ENCODE measurements at places on chromosomes 3 and 15.

- no peak overlapping the region for H3K4me3 ChIP-seq
- H3K27ac ChIP-seq: peak overlapping the region; percentile 77
- H3K27me3 ChIP-seq: no peaks in the 10 kb centered on the region
- H3K36me3 ChIP-seq: no peaks in the 10 kb centered on the region
- DNase-seq: peak; percentile 46
Observed at GRCh38 chr15:91866971-91867372, 13.5 kb downstream of the SLCO3A1 start.

DNA sequence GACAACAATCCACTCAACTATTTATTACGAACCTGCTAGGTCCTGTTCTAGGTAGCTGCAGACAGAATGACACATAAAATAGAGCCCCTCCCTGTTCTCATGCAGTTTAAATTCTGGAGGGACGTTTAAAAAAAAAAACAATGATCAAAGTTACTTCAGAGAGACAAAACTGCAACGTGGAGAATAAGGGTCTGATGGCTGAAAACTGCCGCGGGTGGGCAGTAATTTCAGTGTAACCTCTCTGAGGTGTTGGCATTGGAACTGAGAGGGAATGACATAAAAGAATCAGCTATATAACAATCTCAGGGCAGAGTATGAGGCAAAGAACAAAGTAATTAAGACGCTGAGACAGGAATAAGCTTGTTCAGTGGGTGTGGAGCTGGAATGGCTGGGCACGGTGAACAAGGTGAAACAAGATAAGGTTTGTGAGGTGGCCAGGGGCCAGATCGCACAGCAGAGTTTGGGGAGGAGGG lies 19.5 kb downstream of the TBL1XR1 start:
- H3K27ac ChIP-seq: no peak overlapping the region
- H3K27me3 ChIP-seq: no peaks in the 10 kb centered on the region
- H3K4me3 ChIP-seq: no peak overlapping the region
- H3K36me3 ChIP-seq: no peaks in the 10 kb centered on the region
- peaks cover 9% of the 10 kb centered on the region for H3K4me1 ChIP-seq

GRCh38 chr15:80447077-80447476 lies 42.9 kb downstream of the ARNT2 start:
- no peaks in the 10 kb centered on the region for H3K36me3 ChIP-seq
- no peak for DNase-seq
- no peak overlapping the region for H3K4me3 ChIP-seq
- H3K27ac ChIP-seq: no peak overlapping the region
- H3K27me3 ChIP-seq: no peaks in the 10 kb centered on the region

DNA sequence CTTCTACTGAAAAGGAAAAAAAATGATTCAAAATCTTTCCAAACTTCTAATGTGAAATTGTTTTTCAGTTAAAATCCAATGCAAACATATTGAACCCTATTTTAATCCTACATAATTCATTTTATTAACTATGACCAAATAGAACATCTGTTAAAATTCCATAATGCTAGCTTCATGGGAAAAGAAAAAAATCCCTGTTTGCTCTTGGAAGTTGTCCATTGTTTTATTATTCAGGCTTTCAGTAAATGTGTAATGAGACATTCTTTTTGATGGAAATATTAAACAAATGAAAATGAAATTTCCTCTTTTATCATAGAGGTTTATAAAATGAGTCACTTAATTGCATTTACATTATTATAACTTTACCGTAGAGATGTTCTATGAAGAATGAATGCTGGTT lies 49.5 kb downstream of the SLC25A26 start:
- peak; percentile 64 for DNase-seq
- peaks cover 10% of the 10 kb centered on the region for H3K4me1 ChIP-seq
- H3K36me3 ChIP-seq: no peaks in the 10 kb centered on the region
- H3K27ac ChIP-seq: no peak overlapping the region
- H3K4me3 ChIP-seq: no peak overlapping the region
- H3K27me3 ChIP-seq: no peaks in the 10 kb centered on the region

DNA sequence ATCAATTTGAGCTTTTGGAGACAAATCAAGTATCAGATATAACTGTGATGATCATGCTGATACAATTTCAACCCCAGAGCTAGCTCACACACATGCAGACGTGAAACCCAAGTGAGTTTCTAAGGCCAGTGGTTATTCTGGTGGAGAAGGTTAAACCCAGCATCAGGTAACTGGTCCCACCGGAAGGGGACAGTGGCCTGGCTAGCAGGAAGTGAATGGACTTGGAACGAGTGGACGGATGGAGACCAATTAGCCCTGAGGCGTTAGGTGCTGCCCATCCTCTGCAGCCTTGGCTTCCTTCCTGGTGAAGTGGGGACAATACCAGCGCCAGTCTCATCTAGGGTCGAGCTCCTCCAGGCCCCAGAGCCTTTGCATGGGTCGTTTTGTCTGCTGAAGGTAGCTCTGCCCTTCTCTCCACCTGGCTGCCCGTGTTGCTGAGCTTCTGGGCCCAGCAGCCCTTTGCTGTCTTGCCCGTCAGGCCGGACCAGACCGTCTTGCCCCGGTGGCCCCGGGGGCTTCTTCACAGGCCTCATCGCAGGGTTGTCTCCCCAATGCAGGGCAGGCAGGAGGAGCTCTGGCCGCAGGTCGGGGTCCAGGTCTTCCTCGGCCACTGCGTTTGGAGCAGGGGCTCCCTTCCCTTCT lies 915 bp upstream of the KCTD6 start:
- no peak for DNase-seq
- H3K27ac ChIP-seq: peak overlapping the region; percentile 72
- H3K4me3 ChIP-seq: no peak overlapping the region
- H3K36me3 ChIP-seq: no peaks in the 10 kb centered on the region
- no peaks in the 10 kb centered on the region for H3K27me3 ChIP-seq

DNA sequence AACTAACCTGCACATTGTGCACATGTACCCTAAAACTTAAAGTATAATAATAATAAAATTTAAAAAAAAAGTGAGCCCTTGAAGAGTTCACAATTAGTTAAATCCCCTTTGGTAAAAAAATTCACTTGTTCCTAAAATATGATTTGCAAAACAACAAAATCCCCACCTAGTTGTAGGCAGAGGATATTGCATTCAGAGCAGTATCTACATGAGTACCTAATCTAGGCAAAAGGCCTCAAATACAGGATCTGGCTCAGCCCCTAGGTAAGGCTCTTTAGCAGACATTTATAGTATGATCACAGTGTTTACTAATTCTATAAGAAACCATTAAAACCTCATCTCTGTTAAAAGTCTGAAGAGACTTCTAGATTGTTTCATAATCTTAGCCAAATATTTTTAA lies 89.3 kb upstream of the CCDC80 start:
- DNase-seq: no peak
- H3K36me3 ChIP-seq: no peaks in the 10 kb centered on the region
- H3K4me3 ChIP-seq: no peak overlapping the region
- H3K27me3 ChIP-seq: no peaks in the 10 kb centered on the region
- no peaks in the 10 kb centered on the region for H3K4me1 ChIP-seq

DNA sequence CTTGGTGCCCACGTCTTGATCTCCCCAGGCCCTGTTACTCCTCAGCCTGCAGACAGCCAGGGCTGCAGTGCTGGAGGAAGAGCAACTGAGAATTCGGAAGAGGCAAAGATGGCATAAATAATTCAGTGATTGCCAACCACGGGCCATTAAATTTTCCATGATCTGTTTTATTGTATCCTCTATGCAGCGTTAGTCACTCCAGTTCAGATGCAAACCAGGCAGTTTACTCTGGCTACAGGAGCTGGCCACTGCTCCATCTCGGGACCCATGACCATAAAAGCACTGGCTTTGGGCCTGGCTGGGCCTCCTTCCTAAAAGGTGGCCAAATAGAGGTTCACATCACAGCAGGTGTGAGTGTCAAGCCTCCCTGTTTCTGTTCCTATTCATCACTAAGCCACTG lies 137.6 kb upstream of the TLE3 start:
- H3K4me1 ChIP-seq: no peaks in the 10 kb centered on the region
- H3K4me3 ChIP-seq: no peak overlapping the region
- H3K27ac ChIP-seq: no peak overlapping the region
- H3K27me3 ChIP-seq: no peaks in the 10 kb centered on the region
- no peak for DNase-seq

DNA sequence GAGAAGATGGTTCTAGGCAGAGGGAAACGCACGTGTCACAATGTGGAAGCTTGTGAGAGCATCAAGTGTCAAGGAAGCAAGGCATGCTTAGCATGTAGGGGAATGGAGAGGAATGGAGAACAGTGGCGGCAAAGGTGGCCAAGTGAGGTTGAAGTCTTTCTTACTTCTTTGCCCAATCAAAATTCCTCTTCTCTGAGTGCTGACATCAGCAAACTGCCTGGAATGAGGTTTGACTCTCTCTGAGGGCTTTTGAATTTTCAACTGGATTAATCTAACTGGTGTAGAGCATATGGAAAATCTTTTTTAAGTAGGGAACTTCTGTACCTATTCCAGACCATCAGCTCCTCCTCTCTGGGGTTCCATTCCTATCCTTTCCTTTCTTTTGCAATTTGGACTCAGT lies 61.9 kb upstream of the BNC1 start:
- H3K36me3 ChIP-seq: no peaks in the 10 kb centered on the region
- no peak overlapping the region for H3K4me3 ChIP-seq
- DNase-seq: no peak
- H3K4me1 ChIP-seq: no peaks in the 10 kb centered on the region
- H3K27me3 ChIP-seq: peaks cover 3% of the 10 kb centered on the region
- no peak overlapping the region for H3K27ac ChIP-seq

GRCh38 chr15:64911311-64912186 lies at the start of gene ANKDD1A:
ANKDD1A (plus strand) TSS chr15:64911902; CDS start chr15:64911931, 29 bp downstream.
- peak; percentile 77 for DNase-seq
- peaks cover 1% of the 10 kb centered on the region for H3K36me3 ChIP-seq
- H3K4me1 ChIP-seq: no peaks in the 10 kb centered on the region
- no peak within 1 kb of the TSS for H3K27ac ChIP-seq
- peak within 1 kb of the TSS; percentile 37 for H3K4me3 ChIP-seq
- H3K27me3 ChIP-seq: no peaks in the 10 kb centered on the region

DNA sequence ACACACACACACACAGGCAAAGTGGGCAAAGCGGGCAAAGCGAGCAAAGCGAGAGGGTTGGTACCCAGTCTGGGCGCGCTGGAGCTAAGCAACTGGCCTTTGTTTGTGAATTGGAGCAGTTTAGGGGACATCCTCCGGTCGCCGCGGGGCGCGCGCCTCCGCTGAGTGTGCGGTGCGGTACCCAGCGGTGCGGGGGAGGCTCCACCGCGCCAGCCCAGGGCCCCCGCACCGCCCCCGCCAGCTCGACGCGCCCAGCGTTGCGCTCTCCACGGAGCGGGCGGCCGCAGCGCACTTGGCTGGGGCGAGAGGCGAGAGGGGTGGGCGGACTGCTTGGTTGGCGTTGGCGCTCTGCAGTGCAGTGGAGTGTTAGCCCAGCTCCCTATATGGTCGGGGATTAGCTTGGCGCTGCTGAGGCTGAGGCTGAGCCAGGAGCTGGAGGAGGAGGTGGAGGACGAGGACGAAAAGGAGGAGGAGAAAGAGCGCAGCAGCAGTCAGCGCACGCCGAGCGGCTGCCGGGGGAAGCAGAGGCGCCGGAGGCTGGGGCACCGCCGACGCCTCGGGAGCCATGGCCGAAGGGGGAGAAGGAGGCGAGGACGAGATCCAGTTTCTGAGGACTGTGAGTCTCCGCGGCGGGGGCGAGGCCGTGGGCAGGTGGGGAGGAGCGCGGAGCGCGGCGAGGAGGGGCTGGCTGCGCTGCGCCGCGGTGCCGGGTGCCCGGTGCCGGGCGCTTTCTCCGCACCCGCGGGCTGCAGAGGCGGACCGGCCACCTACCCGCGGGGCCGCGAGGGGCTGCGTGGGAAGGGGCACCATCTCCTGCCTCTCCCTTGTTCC lies at the start of gene RYR3:
RYR3 (plus strand) TSS at position 487 of the 831 bp plus-strand sequence; CDS start at position 566, 79 bp downstream.
- no peak within 1 kb of the TSS for H3K4me3 ChIP-seq
- H3K27me3 ChIP-seq: peaks cover 7% of the 10 kb centered on the region
- no peaks in the 10 kb centered on the region for H3K36me3 ChIP-seq
- H3K27ac ChIP-seq: no peak within 1 kb of the TSS
- peak; percentile 78 for DNase-seq
- H3K4me1 ChIP-seq: no peaks in the 10 kb centered on the region

- H3K4me3 ChIP-seq: no peak overlapping the region
- H3K27me3 ChIP-seq: no peaks in the 10 kb centered on the region
- no peaks in the 10 kb centered on the region for H3K36me3 ChIP-seq
- H3K27ac ChIP-seq: no peak overlapping the region
Observed at GRCh38 chr3:26406636-26407035, 215.9 kb upstream of the LRRC3B start.

GRCh38 chr3:127889461-127889863 lies 25.6 kb upstream of the KBTBD12 start:
- no peaks in the 10 kb centered on the region for H3K4me1 ChIP-seq
- no peak overlapping the region for H3K27ac ChIP-seq
- H3K27me3 ChIP-seq: no peaks in the 10 kb centered on the region
- no peak for DNase-seq

- H3K4me1 ChIP-seq: peaks cover 11% of the 10 kb centered on the region
- no peak overlapping the region for H3K4me3 ChIP-seq
- H3K27me3 ChIP-seq: no peaks in the 10 kb centered on the region
- H3K27ac ChIP-seq: no peak overlapping the region
- no peak for DNase-seq
Observed at GRCh38 chr3:141403576-141403975, 35.3 kb downstream of the ZBTB38 start.

Measured in lung (tissue), 17 donors.